Ovary (tissue), 10 donors: ENCODE measurements at places on chromosomes 5 and 9. TPM values are rescaled to one million over a fixed set of nuclear protein-coding genes. Genes with fewer than 3 reads are reported as not detected.
A peak's percentile ranks its signal among the peaks of the same experiment; 100 is the strongest.

DNA sequence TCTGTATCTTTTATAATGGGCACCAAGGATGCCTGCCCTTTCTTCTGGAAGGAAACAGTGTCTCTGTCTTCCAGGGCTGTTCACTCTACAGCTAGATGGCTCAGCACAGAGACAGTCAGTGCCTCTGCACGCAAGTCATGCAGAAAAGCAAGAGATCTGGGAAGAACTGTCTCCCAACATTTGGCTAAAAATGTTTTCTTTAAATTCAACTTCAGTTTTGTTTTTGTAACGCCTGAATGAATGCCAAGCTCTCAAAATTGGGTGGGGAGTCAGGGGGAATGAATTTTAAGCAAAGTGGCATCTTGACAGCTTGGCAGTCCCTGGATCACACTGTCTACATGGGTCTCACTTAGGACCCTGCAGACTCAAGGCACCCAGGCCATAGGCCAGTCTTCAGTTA, 12.6 kb downstream of the OLFML2A start:
- H3K27ac ChIP-seq = no peak overlapping the region
- peaks cover 4% of the 10 kb centered on the region for H3K4me1 ChIP-seq
- H3K4me3 ChIP-seq = no peak overlapping the region
- H3K27me3 ChIP-seq = no peaks in the 10 kb centered on the region
- peak; percentile 1 for DNase-seq

GRCh38 chr5:165149431-165149830, 1644.0 kb downstream of the MAT2B start:
- no peaks in the 10 kb centered on the region for H3K27me3 ChIP-seq
- H3K4me3 ChIP-seq = no peak overlapping the region
- H3K36me3 ChIP-seq = no peaks in the 10 kb centered on the region
- DNase-seq = no peak

DNA sequence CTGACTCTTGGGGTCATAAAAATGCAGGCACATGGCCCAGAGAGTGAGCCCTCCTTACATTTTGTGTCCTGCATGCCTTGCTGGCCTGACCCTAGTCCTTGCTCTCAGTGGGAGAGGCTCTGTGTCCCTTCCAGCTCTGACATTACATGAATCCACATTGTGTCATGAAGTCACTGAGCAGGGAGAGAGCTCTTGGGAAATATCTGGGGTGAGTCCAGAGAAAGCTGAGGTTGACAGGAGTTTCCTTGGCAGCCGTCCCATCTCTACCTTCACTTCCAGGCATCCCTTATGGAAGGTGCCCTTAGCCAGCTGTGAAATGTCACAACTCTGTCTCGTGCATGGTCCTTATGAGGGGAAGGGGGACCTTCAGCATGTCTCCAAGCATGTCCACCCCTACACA, 41.0 kb downstream of the FAT2 start:
- H3K4me1 ChIP-seq = no peaks in the 10 kb centered on the region
- no peaks in the 10 kb centered on the region for H3K27me3 ChIP-seq
- no peak overlapping the region for H3K4me3 ChIP-seq
- no peaks in the 10 kb centered on the region for H3K36me3 ChIP-seq

- peaks cover 23% of the 10 kb centered on the region for H3K4me1 ChIP-seq
- no peaks in the 10 kb centered on the region for H3K27me3 ChIP-seq
- no peaks in the 10 kb centered on the region for H3K36me3 ChIP-seq
Observed at GRCh38 chr5:132384506-132385050, 15.1 kb downstream of the SLC22A5 start.

DNA sequence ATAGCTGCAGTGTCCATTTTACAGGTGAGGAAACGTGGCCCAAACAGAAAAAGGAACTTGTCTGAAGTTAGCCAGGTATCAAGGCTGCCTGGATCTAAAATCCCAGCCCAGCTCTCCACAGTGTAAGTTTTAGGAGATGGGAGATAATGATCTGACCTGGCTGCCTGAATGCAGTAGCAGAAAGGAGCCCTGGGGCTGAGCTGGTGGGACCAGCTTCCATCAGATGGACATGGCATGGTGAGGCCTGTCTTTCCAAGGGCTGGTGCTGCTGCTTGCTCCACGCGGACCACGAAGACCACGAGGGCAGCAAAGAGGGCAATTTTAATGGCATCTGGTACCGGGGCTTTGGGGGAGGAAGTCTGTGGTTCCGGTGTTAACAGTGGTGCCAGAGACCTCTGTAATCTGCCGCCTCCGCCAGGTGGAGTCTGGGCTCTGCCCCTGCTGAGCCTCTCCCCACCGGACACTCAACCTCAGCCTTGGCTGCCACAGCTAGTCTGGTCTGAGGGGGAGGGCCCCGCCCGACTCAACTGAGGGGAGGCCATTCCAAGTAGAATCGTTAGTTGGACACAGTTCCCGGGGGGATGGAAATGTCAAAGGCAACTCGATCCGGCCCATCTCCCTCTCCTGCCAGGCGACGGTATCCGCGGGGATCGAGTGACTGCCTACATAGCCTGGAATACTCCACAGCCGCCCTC, 650 bp downstream of the MYORG start:
- H3K27me3 ChIP-seq = no peaks in the 10 kb centered on the region
- peak; percentile 42 for DNase-seq
- H3K36me3 ChIP-seq = no peaks in the 10 kb centered on the region
- peak overlapping the region; percentile 73 for H3K4me3 ChIP-seq
- H3K4me1 ChIP-seq = peaks cover 11% of the 10 kb centered on the region
- H3K27ac ChIP-seq = no peak overlapping the region

DNA sequence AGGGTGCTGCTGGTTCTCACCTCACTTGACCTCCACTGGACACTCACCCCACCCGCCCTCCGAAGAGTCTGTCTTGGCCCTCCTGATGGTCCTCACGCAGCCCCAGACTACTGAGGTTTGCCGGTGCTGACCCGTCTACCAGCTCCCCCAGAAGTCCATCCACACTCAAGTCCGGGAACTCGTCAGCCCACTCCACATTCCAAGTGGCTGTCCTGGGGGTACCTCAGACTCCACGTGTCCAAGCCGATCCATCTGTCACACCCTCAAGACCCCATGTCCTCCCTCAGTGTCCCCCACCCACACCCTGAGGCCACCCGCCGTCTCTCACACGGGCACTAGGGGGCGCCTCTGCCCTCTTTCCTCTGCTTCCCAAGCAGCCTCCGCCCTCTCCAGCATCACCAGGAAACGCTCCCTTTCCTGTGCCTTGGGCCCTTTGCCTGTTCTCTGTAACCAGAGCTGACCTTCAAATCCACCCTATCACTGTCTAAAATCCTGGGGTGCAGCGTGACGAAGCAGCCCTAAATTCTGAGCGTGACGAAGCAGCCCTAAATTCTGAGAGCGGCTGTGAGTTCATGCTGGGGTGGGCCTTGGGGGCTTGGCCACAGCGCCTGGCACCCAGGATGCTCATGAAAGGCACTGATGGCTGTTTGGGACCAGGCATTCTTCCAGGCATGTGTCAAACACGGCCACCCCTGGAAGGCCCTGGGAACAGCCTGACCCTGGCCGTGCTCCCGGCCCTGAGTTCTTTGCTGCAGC, 95.7 kb downstream of the KCNT1 start:
- no peak overlapping the region for H3K4me3 ChIP-seq
- H3K27me3 ChIP-seq = no peaks in the 10 kb centered on the region
- no peaks in the 10 kb centered on the region for H3K4me1 ChIP-seq
- H3K27ac ChIP-seq = no peak overlapping the region
- no peaks in the 10 kb centered on the region for H3K36me3 ChIP-seq

GRCh38 chr9:97852399-97853055, 499 bp upstream of the FOXE1 start:
- peaks cover 2% of the 10 kb centered on the region for H3K27me3 ChIP-seq
- H3K27ac ChIP-seq = no peak overlapping the region
- no peaks in the 10 kb centered on the region for H3K36me3 ChIP-seq
- H3K4me1 ChIP-seq = peaks cover 1% of the 10 kb centered on the region
- peak; percentile 13 for DNase-seq

GRCh38 chr5:143002459-143003327, 232.5 kb downstream of the ARHGAP26 start:
- no peak overlapping the region for H3K4me3 ChIP-seq
- peak overlapping the region; percentile 36 for H3K27ac ChIP-seq
- H3K4me1 ChIP-seq = peaks cover 7% of the 10 kb centered on the region
- H3K36me3 ChIP-seq = no peaks in the 10 kb centered on the region
- no peaks in the 10 kb centered on the region for H3K27me3 ChIP-seq
- no peak for DNase-seq

DNA sequence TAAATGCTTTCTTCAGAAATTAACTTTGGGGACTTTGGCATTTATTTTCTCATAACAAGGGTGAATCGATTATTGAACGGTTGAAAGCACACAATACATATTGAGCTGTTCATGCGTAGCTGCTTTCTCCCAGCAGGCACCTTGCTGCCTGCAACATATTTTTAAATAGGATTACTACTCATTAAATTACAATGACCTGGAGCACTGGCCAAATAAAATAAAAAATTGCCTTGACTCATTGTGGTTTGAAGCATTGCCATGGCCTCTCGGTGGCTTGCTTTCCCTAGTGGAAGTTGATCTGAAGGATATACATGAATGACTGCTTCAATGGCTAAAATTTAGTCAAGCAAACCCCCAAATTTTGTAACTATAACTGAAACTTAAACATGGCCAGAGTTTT, 181.6 kb upstream of the NUDT12 start:
- DNase-seq = no peak
- H3K27me3 ChIP-seq = no peaks in the 10 kb centered on the region
- H3K4me1 ChIP-seq = no peaks in the 10 kb centered on the region
- no peak overlapping the region for H3K4me3 ChIP-seq

DNA sequence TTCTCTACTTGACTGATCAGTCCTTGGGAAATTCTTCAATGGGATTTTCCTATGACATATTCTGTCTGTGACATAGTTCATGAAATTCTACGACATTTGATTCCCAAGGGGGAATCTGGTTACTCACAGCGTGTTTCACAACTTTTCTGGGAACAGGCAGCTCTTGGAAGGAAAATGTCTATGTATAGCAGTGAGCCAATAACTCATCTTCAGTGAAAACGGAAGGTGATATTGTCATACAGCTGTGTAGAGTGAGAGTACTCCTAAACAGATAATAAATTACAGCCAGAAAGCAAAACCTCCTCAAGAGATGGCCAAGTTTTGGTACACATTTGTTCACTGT, 91.4 kb downstream of the C9orf152 start:
- H3K27ac ChIP-seq = no peak overlapping the region
- H3K4me3 ChIP-seq = no peak overlapping the region
- peaks cover 6% of the 10 kb centered on the region for H3K4me1 ChIP-seq

- no peak overlapping the region for H3K4me3 ChIP-seq
- no peaks in the 10 kb centered on the region for H3K27me3 ChIP-seq
- H3K36me3 ChIP-seq = no peaks in the 10 kb centered on the region
- H3K4me1 ChIP-seq = no peaks in the 10 kb centered on the region
- no peak overlapping the region for H3K27ac ChIP-seq
Observed at GRCh38 chr9:32503008-32503407, 23.0 kb downstream of the RIGI start.

- H3K4me1 ChIP-seq = no peaks in the 10 kb centered on the region
- no peaks in the 10 kb centered on the region for H3K27me3 ChIP-seq
- no peak overlapping the region for H3K27ac ChIP-seq
- no peak for DNase-seq
- no peaks in the 10 kb centered on the region for H3K36me3 ChIP-seq
- no peak overlapping the region for H3K4me3 ChIP-seq
Observed at GRCh38 chr9:130286072-130286770, 20.7 kb downstream of the HMCN2 start.

DNA sequence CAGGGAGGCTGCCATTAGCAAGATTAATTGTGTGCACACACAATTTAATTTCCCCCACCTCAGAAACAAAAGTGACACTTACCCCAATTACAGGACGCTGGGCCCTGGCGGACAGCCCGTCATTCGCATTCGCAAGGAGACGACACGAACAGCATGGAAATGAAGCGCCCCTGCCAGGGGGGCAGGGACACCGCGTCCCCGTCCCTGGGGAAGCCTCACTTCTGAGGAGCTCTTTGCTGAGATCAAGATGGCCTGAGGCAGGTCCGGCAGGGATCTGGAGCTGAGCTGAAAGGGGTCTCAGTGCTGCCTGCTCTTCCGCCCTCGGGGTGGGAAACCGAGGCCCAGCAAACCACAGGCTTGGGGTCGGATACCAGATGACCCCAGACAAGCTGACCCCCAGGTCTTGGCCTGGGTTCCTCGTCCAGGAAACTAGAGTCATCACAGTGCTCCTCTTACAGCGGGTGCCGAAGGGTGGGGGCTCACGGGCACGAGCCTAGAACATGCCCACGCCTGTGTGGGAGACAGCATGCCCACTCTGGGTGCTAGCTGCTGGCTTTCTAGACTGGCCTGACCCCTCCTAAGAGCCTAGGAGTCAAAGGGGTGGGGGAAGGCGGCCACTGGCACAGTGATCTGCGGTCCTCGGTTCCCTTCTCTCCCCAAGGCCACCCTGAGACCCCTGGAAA, 103.2 kb downstream of the VAV2 start:
- H3K27ac ChIP-seq = no peak overlapping the region
- H3K27me3 ChIP-seq = no peaks in the 10 kb centered on the region
- no peak for DNase-seq
- H3K36me3 ChIP-seq = no peaks in the 10 kb centered on the region

DNA sequence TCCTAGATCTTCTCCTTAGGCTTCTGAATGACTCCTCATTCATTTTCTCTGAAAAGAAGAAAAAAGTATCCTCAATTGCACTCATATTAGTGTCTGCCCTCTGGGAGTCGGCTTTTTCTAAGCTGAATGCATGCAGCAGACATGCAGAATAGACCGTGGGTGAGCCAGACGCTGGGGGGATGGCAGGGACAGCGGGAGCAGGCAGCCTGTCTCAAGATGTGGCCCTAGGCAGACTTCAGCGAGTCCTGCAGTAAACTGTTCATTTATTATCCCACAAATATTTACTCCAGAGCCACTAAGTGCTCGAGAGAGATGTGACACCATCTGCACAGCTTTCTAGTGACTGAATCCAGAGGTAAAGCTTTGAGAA, 164.9 kb upstream of the RAI14 start:
- H3K4me3 ChIP-seq = no peak overlapping the region
- no peaks in the 10 kb centered on the region for H3K36me3 ChIP-seq
- DNase-seq = no peak

TCF7 gene
- total RNA-seq = 4.0 TPM

FKBP15 gene
- 17.6 TPM for total RNA-seq

ITGA2 gene
- total RNA-seq = 1.7 TPM

TEK gene
- 3.3 TPM for total RNA-seq

MLANA gene
- not detected for total RNA-seq
